ENCODE measurements at places on chromosomes 5 and 9. TPM values are rescaled to one million over a fixed set of nuclear protein-coding genes. Genes with fewer than 3 reads are reported as not detected.

CARTPT gene
- not detected for total RNA-seq

NCS1 gene
- total RNA-seq, result 3.5 TPM

DPH7 gene
- total RNA-seq, result 39.8 TPM

SLC9A3 gene
- total RNA-seq, result 1.0 TPM

C8G gene
- not detected for total RNA-seq

COL23A1 gene
- total RNA-seq, result 0.12 TPM

MYMK gene
- total RNA-seq, result not detected

ACTBL2 gene
- not detected for total RNA-seq

TRPM6 gene
- total RNA-seq, result 1.3 TPM

BNC2 gene
- 23.7 TPM for total RNA-seq

NKD2 gene
- total RNA-seq, result 7.1 TPM

Data from omental fat pad (tissue), 4 donors.